NCI-H69 (cell line): ENCODE measurements at places on chromosomes 5 and 9.

GRCh38 chr5:122102825-122103224 is 24.8 kb upstream of the LOX start:
- peak; percentile 40 for DNase-seq

- DNase-seq = no peak
Measured at GRCh38 chr5:9376363-9377117, 169.3 kb downstream of the SEMA5A start.

DNA sequence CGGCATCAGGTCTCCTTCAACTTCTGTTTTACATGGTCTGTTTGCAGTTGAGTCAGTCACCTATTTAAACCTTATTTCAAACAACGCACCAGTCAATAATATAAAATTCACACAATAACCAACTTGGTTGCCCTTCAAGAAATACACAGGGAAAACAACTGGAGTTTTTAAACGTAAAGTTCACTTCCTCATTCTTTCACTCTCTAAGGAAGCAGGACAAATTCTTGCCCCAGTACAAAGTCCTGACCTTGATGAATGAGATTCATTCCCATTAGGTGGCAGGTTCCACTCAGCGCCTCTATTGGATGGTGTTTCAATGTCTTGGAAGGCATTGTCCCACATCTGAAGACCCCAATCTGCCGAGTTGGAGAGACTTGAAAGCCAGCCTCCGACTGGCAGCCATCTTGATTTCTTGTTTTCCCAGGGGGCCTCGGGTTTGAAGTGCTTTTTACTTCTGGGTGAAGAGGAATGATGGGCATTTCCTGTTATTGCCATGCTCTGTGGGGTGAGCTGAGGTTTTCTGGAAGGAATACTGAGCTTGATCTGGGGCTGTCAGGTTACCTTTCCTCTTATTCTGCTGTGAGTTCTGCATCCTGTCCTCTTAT is 105.0 kb downstream of the ACER2 start:
- DNase-seq = no peak

- no peak for DNase-seq
Measured at GRCh38 chr5:17150531-17150930, 66.9 kb upstream of the BASP1 start.

DNA sequence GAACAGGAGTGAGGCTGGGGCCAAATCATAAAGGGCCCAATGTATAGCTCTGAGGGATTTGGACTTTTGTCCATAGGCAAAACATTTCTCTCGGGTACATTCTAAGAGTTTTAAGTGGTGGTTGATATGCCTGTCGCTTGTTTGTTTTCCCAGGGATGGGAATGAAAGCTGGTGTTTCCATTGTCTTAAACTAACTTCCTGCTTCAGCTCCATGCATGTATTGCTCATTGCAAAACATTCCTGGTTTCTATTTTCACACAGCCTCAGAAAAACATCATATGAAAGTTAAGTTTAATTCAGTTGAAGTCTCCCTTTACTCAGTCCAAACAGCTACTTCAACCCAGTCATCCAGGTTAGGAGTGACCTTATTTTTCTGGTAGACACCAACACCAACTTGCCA is 235.0 kb downstream of the ACTL7B start:
- DNase-seq = no peak

DNA sequence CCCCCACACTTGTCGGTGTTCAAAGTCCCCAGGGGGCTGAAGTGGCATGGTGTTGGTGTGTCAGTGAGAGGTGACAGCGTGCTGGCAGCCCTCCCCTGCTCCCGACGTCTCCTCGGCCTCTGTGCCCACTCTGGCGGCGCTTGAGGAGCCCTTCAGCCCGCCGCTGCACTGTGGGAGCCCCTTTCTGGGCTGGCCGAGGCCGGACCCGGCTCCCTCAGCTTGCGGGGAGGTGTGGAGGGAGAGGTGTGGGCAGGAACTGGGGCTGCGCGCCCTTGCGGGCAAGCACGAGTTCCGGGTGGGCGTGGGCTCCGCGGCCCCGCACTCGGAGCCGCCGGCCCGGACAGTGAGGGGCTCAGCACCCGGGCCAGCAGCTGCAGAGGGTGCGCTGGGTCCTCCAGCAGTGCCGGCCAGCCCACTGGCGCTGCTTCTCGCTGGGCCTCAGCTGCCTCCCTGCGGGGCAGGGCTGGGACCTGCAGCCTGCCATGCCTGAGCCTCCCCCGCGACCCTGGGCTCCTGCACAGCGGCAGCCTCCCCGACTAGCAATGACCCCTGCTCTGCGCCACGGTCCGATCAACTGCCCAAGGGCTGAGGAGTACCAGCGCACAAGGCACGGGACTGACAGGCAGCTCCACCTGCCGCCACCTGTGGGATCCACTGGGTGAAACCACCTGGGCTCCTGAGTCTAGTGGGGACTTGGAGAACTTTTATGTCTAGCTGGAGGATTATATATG is 224.1 kb upstream of the RIOK2 start:
- DNase-seq = no peak

DNA sequence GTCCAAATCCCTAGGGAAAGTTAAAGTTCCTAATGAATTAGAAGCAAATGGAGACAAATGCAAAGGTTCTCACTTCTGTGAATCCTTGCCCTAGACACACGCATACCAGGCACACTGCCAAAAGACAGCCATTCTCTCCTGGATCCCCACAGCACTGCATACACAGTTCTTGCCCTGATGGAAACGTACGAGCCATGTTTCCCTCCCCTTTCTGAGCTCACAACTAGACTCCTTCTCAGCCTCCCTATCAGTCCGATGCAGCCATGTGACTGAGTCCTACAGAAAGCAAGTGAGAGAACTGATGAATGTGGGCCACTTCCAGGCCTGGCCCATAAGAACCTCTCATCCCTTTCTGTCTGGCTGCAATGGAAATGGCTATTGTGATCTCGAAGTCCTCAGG is 92.0 kb downstream of the ZNF608 start:
- peak; percentile 90 for DNase-seq

DNA sequence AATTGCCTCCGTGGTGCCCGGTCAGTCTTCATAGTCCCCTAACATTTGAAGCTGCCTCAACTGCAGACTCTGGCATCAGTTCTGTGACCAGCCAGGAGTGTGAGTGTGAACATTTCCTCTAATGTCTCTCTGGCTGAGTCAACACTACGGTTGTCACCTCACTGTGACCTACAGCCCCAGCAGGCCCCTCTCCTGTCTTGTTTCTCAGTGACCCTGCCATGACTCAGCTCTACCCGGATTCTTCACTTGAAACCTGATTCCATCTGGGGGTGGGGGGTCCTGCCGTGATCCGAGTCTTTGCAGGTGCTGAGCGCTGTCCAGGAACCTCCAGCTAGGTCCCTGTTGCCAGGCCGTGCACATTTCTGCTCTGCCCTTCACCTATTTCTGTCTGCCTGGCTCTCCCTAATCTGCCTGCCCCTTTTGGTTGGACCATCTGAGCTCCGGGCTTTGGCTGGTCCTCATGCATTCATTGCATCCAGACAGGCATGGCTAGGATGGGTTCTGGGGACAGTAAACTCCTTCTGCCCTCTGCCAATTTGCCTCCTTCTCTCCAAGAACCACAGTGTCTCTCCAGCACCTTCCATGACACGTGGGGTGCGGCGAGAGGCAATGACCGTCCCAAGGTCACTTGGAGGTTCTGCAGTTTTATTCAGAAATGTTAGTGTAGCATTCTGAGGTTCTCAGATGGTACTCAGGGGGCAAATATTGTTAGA is 24.2 kb downstream of the STC2 start:
- peak; percentile 94 for DNase-seq

DNA sequence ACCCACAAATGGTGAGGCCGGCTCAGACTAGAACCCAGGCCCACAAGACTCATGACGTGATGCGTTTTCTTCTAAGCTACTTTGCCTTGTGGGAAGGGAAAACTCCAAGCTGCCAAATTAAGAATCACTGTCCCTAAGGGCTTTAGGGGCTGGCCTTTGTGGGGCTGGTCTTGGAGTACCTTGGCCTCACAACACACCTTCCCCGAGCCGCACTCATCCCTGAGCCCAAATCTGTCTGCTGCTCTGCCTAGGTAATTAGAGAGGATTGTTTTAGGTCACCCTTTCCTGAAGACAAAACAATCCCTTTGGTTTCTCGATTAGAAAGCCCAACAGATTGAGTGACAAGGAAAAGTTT is 137.3 kb downstream of the SEMA6A start:
- DNase-seq = no peak

- no peak for DNase-seq
Measured at GRCh38 chr9:8365029-8365428, 565.5 kb upstream of the DMAC1 start.

GRCh38 chr9:92948038-92948534 is 763 bp downstream of the FGD3 start:
- peak; percentile 59 for DNase-seq

DNA sequence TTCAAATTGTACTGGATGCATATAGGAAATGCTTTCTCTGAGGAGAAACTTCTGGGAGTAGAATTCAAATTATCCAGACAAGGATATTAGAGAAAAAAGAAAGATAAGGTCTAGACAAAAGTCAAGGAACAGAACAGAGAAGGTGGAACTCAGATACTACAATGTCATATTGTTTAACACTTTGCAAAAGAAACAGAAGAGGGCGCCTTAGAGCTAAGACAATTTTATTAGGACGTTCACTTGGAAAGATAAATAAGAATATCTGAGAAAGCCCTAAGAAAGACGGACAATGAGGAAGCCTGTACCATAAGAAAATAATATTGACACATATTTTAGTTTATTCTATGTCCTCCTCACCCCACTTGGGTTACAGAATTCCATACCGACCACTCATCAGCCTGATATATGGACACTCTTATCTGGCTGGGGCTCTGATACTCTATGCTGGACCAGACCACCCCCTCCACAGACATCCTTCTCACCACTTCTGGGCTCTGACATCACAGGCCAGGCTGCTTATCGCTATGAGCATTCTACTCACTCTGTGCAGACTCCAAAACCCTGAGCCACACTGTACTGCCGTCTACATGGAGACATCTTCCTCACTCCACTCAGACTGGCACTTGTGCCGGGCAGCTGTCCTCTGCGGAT is 9.1 kb upstream of the AK3 start:
- DNase-seq = peak; percentile 54
